ENCODE measurements at places on chromosomes 4 and X.
A peak's percentile ranks its signal among the peaks of the same experiment; 100 is the strongest.

GRCh38 chr4:15665753-15666365, 10.7 kb upstream of the FBXL5 start:
- peak; percentile 65 for DNase-seq

GRCh38 chr4:174521800-174522182, 497 bp downstream of the HPGD start:
- no peak for DNase-seq

DNA sequence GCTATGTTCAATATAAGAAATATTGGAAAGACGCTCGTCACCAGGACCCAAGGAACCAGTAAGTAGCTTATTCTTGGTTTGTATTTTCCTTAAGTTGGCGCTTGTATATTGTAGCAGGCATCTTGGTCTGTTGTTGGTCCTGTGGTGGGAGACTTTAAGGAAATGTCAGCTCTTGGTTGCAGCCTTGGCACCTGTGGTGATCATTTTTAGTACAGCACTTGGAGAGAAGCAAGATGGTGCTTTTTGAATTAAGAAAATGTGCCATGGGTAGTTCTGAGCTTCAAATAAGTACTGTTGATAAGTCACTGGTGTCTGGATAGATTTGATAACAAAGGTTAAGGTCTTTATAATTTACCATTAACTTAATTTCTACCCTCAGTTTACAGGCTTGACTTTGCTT, 1.1 kb downstream of the RPS3A start:
- DNase-seq: no peak

- DNase-seq: no peak
These were observed 107.3 kb upstream of the MYOZ2 start for GRCh38 chr4:119028296-119028695.

DNA sequence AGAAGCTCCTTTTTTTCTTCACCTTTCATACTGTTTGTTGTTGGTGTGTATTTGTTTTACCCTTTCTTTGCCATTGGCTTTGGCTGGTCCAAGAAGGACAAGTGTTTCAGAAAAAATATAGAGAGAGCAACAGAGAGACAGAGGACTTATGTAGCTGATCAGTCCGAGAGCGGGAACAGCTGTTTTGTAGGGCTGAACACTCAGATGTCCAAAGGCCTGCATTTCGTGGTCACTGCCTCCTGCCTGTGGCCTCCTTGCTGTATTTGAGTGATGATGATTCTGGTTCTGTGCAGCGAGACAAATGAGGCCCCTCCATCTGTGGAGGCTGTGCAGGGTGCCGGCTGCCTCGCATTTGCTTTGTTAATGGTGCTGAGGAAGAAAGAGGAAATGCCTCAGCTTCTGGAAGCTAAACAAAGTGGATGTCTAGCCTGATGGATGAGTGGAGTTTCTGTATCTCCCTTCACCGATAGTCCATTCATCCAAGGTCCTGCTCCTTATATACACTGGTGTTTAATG, 19.8 kb upstream of the STOX2 start:
- no peak for DNase-seq
